NCI-H1105 treated with DMSO at 0.1 percent for 48 hours (cell line): ENCODE measurements at places on chromosomes 7 and 10.

DNA sequence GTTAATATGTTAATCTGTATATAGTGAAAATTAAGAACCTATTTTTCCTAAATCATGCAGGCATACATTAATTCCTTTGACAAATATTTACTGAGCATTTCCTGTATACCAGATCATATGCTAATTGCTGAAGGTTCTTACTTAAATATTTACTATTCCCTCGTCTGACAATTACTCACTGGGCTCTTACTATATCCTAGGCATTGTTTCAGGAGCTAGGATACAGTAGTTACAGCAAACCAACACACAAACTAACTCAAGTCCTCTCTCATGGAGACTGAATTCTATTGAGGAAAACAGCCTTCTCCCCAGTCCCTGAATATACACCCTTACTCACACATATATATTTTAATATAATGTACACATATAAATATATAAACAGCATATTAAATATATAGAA, 786.0 kb downstream of the NRG3 start:
- peak; percentile 2 for DNase-seq

DNA sequence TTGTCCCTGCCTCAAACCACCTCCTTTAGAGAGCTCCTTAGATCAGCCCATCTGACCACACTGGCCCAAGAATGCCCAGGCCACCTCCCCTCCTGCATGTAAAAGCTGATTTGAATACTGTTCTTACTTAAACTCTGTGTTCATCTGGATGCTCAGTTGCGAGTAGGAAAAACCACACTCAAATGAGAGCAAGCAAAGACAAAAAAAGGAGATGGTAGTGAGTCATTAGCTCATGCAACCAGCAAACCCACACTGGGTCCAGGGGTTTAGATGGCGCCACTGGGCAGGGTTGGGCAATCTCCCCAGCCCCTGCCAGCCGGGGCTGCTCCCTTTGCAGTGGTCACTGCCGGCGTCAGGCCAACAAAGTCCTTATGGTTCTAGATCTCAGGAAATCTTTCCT, 32.7 kb downstream of the TSPAN15 start:
- DNase-seq, result no peak

DNA sequence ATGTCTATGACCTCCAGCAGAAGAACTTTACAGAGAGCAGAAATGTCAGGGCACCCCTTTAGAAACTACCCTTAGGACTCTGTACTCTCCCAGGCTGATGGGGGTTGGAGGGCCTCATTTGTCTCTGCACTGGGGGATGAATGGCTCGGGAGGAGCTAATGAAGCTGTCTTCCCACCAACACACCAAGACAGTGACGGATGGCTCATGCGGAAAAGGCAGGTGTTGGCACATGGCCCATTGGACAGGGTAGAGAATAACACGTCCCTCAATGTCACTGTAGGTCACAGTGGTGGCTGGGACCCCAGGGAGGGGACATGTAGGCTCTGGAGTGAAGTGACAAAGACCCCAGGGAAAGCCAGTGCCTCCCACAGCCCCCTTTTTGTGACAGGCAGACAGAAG, 64.0 kb upstream of the PCBD1 start:
- no peak for DNase-seq

- DNase-seq, result no peak
Observed at GRCh38 chr10:79638318-79638717, 27.6 kb downstream of the SFTPA1 start.

GRCh38 chr7:17404006-17404405, 105.6 kb downstream of the AHR start:
- peak; percentile 80 for DNase-seq

DNA sequence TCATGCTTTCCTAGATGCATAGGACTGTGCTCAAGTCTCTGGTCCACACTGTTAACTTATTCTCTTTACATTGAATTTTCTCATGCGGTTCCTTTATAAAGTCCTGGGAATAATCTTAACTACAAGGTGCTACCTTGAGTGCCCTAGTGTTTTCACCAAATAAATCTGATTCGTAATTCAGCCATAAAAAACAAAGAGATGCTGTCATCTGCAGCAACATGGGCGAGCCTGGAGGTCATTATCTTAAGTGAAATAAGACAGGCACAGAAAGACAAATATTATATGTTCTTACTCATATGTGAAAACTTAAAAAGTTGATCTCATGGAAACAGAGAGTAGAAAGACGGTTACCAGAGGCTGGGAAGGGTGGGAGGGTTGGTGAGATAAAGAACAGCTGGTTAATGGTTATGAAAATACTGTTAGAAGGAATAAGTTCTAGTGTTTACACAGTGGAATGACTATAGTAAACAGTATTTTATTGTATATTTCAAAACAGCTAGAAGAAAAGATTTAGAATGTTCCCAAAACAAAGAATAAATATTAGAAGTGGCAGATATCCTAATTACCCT, 38.3 kb downstream of the NT5C3A start:
- no peak for DNase-seq
